Epithelial cell of esophagus (primary cell): ENCODE measurements at places on chromosomes 3 and 15.

DNA sequence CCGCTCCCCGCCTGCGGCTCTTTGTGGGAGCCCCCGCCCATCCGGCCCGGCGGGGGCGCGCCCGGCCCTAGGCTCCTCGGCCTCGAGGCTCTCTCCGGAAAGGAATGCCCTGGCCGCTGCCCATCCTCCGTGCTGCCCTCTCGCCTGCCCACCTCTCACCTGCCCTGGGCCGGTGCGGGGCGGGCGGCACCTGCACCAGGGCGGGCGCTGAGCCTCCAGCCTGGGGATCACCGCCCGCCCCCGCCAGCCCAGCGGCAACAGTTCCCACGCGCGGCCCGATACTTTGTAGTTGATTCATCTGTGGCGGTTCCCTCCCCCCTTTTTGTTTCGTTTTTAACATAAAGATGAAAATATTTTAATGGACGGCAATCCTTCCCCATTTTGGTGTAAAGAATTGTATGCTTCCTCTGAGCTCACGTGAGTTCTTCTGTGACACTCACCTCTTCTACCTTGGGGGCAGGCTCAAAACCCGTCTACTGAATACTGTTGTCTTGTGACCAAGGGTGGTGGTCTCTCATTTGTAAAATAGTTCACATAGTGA lies 1.9 kb downstream of the KLF13 start:
- DNase-seq, result peak; percentile 39

GRCh38 chr3:88191872-88192409 lies 42.2 kb downstream of the C3orf38 start:
- no peak for DNase-seq

- DNase-seq, result peak; percentile 29
These were observed 22.3 kb downstream of the RPLP1 start for GRCh38 chr15:69474846-69475455.

DNA sequence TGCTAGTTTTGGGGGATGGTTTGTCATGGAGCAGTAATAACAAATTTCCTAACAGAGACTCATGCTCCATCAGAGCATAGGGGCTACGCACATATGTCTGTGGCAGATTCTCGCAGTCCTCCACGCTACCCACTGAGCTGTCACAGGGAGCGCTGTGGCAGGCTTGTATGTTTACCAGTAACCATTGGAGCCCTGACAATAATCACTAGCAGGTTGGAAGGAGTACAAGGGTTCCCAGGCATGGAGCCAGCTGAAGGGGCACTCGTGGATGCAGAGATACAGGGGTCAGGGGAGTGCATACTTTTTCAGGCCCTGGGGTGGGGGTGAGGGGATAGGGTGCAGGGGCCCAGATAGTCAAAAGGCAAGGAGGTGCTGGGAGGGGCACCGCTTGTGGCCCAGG lies 7.9 kb upstream of the GP9 start:
- no peak for DNase-seq

DNA sequence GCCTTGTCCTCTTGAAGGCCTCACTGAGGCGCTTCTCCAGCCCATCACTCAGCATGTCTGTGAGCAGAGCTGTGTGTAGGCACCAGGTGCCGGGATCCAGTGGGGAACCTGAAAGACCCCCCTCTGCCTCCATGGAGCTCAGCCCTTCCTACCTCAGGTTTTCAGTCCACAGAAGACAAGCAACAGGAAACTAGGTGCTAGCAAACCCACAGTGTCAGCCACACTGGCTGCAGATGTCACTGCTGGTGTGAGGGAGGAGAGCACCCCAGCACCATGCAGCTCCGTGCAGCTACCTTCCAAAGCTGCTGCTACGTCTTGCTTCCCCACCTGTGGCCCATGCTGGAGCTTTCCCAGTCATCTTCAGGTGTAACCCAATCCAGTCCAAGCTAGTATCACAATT lies 17.9 kb downstream of the PSTPIP1 start:
- DNase-seq, result no peak
